ENCODE measurements at places on chromosomes 6 and 20. TPM values are rescaled to one million over a fixed set of nuclear protein-coding genes. Genes with fewer than 3 reads are reported as not detected.

GNMT gene
- 2.3 TPM for polyA plus RNA-seq

ENPP1 gene
- 0.46 TPM for polyA plus RNA-seq

SLC25A27 gene
- polyA plus RNA-seq, result 7.9 TPM

- DNase-seq, result no peak
Measured at GRCh38 chr6:130598021-130598989, 228.9 kb upstream of the SMLR1 start.

LY6G6C gene
- not detected for polyA plus RNA-seq

- no peak for DNase-seq
Measured at GRCh38 chr6:27879837-27880236, 32.4 kb downstream of the OR2B2 start.

NKX2-2 gene
- polyA plus RNA-seq, result not detected

GRCh38 chr20:23313271-23313670 lies 37.3 kb upstream of the NXT1 start:
- no peak for DNase-seq

BANF2 gene
- not detected for polyA plus RNA-seq

GRCh38 chr20:14512839-14513238 lies 175.4 kb upstream of the FLRT3 start:
- no peak for DNase-seq

- DNase-seq, result no peak
Measured at GRCh38 chr6:26327450-26328264, 37.3 kb upstream of the BTN3A2 start.
